ENCODE measurements at places on chromosomes 5 and 9.

DNA sequence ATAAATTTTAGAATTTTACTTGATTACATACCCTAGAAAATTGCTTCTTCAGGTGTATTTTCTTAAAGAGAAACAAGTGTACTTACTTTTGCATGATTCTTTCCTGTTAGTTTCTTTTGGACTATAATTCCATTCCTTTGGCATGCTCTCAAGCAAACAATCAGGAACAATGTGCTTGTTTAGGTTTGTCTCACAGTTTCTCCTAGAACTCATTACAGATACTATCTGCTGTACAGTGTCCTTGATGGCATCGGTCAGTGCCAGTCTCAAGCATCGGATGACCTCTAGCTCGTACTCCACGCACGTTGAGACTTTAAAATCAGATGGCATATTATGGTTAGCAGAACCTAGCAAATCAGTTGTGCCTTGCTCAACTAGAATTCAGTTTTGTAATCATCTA lies 214.9 kb downstream of the KIAA0825 start:
- DNase-seq = no peak

DNA sequence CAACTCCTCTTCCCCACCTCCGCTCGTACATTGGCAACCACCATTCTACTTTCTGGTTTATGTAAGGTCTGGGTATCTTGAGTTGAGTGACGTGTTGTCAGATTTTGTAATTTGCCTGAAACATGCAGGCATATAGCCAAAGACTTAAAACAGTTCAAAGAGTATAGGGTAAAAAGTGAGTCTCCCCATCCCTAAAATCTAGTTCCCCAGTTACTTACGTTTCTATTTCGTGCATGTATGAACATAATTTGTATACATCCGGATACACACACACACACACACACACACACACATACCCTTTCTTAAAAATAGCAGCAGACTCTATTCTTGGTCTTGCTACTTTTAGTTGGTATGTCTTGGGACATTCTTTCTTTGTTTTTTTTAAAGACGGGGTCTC lies 915 bp downstream of the HSDL2 start:
- no peak for DNase-seq

GRCh38 chr5:67790390-67790789 lies 425.2 kb upstream of the PIK3R1 start:
- no peak for DNase-seq

DNA sequence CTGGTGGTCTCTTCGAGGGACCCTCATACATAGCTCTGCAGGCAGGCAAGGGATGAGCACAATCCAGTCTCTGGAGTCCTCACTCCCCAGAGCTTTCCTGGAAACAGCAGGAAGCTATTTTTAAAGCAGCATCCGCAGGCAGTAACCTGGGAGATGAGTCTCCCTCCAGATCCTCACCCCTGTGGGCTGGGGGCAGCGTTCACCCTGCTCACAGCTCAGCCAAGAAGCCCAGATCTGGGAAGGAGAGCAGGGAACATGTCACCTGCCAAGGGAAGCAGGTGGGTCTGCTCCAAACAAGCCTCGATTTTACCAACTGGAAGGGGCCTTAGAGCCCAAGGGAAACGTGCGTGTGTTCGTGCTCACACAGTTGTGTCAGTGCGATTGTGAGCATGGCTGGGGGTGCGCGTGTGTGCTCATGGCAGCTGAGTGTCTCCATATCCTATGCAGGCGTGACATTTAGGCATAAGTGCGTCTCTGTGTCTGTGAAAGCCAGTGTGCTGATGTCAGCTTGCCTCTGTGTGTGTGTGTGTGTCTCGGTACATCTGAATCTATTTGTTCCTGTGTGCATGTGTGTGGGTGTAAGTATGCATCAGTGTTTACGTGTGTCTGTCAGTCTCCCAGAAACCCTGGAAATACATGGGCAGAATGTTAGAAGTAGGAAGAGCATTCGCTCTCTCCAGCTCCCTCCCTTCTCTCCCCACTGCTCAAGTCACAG lies 40.6 kb upstream of the CPLX2 start:
- DNase-seq = no peak

DNA sequence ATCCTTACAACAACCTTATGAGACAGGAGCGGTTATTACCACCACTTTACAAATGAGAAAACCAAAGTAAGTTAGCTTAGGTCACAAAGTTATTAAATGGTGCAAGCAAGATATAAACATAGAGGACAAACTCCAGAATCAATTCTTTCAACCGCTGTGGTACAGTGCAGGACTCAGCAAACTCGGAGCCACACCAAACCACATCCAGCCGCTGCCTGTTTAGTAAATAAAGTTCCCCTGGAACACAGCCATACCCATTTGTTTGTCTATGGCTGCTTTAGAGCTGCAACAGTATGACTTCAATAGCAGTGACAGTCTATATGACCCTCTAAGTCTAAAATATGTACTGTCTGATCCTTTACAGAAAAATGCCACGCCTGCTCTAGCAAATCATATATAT lies 1567.2 kb upstream of the WWC1 start:
- DNase-seq = no peak

GRCh38 chr5:26884481-26884880 lies 153.9 kb downstream of the CDH9 start:
- no peak for DNase-seq

GRCh38 chr9:76658510-76659231 lies 105.6 kb upstream of the PCA3 start:
- DNase-seq = peak; percentile 20

- DNase-seq = no peak
These were observed 58.3 kb upstream of the CPEB4 start for GRCh38 chr5:173829826-173830225.

DNA sequence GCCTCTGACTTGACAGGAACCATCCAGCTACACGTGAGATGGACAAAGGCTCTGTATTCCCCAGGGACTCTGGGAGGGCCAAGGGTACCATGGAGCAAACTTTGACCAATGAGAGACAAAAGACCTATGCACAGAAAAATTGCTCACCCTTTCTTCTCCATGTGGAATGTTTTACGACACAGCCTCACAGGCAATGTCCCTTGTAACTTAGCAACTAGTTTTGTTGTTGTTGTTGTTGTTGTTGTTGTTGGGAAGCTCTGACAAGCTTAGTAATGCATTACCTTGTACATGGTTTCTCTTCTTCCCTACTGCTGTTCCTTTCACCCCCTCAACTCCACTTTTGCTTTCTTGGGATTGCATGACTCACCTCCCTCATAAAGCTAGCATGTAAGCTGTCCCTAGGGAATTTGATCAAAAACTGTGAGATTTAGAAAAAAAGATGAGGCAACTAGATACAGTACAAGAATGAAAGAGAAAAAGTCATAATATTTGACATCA lies 550.9 kb downstream of the RAB3C start:
- no peak for DNase-seq

- DNase-seq = no peak
These were observed 52.8 kb upstream of the RORB start for GRCh38 chr9:74444369-74444768.

GRCh38 chr5:39523821-39524220 lies 99.0 kb upstream of the DAB2 start:
- no peak for DNase-seq

DNA sequence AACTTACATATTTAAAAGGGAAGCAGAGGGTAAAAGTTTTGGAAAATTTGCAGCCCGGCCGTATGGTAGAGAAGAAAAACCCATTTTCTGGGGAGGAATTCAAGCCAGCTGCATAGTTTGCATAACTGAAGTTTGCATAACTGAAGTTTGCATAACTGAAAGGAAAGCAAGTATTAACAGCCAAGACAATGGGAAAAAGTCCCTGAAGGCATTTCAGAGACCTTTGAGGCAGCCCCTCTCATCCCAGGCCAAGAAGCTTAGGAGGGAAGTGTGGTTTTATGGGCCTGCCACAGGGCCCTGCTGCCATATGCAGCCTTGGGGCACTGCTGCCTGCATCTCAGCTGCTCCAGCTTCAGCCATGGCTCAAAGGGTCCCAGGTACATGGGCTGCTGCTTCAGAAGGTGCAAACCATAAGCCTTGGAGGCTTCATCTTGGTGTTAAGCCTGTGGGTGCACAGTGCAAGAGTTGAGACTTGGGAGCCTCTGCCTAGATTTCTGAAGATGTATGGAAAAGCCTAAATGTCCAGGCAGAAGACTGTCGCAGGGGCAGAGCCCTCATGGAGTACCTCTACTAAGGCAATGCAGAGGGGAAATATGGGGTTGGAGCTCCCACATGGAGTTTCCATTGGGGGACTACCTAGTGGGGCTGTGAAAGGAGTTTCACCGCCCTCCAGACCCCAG lies 36.9 kb upstream of the CXCL14 start:
- no peak for DNase-seq

- DNase-seq = no peak
These were observed 6.8 kb downstream of the NNT start for GRCh38 chr5:43609752-43610151.

DNA sequence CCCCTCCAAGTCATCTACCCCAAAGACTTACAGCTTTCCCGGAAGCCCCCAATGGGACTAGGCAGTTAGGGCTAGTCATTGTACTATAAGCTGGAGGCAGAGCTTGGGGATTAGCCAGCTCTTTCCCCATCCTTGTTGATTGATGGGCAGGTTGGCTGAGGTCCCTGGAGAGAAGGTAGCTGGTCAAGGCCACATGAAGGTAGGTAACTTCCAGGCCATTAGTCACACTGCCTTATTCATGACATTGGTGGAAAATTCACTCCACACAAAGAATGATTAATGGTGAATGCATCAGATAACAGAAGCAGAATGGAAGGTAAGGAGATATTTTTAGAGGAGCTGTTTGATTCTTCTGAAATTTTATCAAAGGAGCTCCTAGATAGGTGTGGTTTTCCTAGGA lies 49.5 kb upstream of the TGFBR1 start:
- no peak for DNase-seq

GRCh38 chr5:143968071-143968878 lies 156.3 kb downstream of the HMHB1 start:
- DNase-seq = peak; percentile 1

- DNase-seq = no peak
These were observed 183.2 kb downstream of the TLR4 start for GRCh38 chr9:117887383-117887782.

- no peak for DNase-seq
These were observed 227.3 kb upstream of the TBCA start for GRCh38 chr5:78003450-78003849.

DNA sequence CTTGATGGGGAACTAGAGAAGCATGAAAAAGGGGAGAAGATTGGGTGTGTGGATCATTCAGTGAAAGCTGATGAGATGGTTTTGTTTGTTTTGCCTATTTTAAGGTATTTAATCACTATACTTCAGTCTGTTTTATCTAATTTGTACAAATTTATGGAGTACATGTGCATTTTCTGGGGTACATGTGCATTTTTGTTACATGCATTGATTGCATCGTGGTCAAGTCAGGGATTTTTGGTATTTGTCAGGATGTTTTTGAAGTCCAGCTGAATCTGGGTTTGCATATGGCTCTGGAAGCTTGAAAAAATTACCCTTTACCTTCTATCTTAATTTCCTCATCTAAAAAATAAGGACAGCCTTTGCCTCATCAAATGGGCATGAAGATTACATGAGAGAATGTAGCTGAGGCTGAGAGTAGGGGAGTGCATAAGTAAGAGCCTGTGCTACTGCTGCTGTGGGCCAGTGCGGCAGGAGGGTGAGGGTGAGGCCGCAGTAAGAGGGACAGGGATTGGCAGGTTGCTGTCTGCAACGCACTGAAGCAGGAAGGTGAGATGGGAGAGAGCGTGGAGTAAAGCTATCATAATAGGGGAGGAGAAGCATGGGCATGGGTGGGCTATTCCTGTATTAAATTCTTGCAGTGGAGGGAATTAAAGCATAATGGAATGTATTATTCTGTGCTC lies 139.8 kb downstream of the NPR3 start:
- DNase-seq = no peak

DNA sequence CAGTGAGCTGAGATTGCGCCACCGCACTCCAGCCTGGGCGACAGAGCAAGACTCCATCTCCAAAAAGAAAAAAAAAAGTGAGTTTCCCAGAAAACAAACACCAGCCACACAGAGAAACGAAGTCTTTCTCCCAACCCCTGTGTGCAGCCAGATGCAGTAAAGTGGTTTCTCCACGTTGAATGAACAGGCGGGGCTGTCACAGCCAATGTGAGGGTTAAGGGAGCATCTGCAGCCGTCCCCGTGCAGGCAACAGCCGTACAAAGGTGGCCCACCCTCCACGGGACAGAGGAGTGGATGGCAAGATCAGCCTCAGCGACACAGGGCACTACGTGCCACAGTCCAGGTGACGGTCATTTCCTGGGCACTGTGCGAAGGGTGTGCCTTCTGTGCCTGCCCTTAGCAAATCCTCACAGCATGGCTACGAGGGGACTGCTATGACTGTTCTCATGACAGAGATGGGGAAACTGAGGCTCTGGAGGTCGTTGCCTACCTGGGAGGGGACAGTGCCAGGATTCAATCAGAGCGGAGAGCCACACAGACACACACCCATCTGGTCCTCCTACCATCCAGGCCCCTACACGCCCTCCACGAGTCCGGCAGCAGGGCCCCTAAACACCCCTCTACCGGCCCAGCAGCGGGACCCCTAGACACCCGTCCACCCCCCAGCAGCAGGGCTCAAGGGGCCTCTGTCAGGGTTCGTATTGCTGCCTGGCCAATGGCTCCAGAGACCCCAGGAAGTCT lies 2.3 kb downstream of the VAV2 start:
- no peak for DNase-seq

DNA sequence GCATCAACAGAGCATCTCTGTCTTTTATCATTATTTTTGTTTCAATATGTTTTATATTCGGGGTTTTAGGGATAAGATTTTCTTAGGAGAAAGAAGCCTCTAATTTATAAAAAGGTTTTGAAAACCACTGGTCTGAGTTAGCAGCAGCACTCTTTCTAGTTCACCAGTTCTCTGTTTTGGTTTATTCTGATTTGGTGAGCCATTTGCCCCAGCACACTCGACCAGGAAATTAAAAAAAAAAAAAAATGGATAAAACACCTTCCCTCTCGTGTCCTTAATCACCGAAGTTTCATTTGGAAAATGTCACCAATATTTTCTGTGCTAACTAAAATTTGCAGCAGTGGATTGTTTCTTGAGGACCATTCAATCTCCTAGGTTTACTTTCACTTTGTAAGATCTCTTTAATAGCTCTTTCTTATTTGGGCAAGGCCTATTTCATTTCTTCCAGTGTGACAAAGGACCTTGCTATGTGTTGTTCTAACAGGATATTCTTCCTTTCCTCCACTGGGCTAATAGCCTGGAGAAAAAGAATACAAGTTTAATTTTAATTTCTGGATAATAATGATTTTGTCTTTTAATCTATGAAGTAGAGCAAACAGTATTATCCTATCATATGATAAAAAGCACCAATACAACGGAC lies 57.8 kb upstream of the ANXA1 start:
- DNase-seq = no peak

- DNase-seq = no peak
These were observed at the start of gene CFAP157 for GRCh38 chr9:127706836-127707241. TSS of gene CFAP157 (plus strand) at chr9:127706988. CDS start at chr9:127707032, 44 bp downstream.

Measured in NCI-H1417 treated with DMSO at 0.1 percent for 48 hours (cell line).